Activated CD4-positive, alpha-beta T cell treated with anti-CD3 and anti-CD28 coated beads, Interleukin-2, amount 10 ng/mL, durations not matched to agents 24 days and 14 days (primary cell): ENCODE measurements at places on chromosomes 7 and 10. TPM values are rescaled to one million over a fixed set of nuclear protein-coding genes. Genes with fewer than 3 reads are reported as not detected.
A peak's percentile ranks its signal among the peaks of the same experiment; 100 is the strongest.

Gene ANK3
- total RNA-seq = 22.9 and 23.5 TPM in 2 replicates

Gene EIF5AL1
- 0.40 and 0.45 TPM in 2 replicates for total RNA-seq

GRCh38 chr10:21238717-21239116 is 286.8 kb downstream of the SKIDA1 start:
- H3K4me1 ChIP-seq = no peaks in the 10 kb centered on the region
- H3K27me3 ChIP-seq = no peaks in the 10 kb centered on the region
- no peaks in the 10 kb centered on the region for H3K36me3 ChIP-seq
- no peak overlapping the region for H3K4me3 ChIP-seq

Gene CYP2C19
- total RNA-seq = 0.33 TPM in 1 of 2 replicates, not detected in the other

DNA sequence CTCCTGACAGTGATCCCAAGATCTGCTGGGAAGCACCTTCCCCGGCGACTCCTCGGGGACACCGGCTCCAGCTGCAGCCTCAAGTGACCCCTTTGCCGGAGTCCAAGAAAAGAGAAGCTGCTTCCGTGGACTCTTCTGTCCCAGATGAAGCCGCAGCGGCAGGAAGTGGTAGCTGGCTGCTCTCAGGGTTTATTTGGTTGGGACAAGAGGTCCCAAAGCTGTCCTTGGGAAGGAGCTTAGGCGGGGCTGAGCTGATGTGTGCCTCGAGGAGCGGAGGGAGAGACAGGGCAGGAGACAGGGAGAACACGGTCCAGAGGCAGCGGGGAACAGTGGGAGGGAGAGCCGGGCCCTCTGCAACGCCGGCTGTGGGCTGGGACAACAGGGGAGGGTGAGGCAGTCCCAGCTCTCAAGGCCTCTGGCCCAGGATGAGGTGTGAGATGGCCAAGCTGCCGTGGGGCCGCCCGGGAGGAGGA is 13.1 kb upstream of the FAM20C start:
- no peaks in the 10 kb centered on the region for H3K4me1 ChIP-seq
- no peak overlapping the region for H3K27ac ChIP-seq
- no peaks in the 10 kb centered on the region for H3K27me3 ChIP-seq
- no peaks in the 10 kb centered on the region for H3K36me3 ChIP-seq
- no peak for DNase-seq

GRCh38 chr10:130495116-130495862 is 359.1 kb downstream of the GLRX3 start:
- H3K4me3 ChIP-seq = no peak overlapping the region
- H3K27me3 ChIP-seq = no peaks in the 10 kb centered on the region
- no peaks in the 10 kb centered on the region for H3K36me3 ChIP-seq
- DNase-seq = no peak
- H3K4me1 ChIP-seq = no peaks in the 10 kb centered on the region
- no peak overlapping the region for H3K27ac ChIP-seq

DNA sequence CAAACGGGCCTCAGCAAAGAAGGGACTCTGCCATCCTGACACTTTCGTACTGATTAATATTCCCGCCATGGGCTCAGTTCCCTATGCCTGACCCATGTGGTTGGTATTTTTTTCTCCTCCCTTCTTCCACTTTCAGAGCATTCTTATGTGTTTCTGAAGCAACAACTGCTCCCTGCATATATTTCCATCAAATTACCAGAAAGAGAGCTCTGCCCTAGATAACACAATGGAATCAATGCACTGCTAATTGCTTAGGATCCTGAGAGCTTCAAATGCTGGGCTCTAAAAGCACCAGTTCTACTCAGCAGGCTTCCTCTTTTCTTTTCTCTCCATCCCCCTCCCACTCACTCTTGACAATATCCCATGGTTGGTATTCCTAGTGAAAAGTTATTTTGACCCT is 5.3 kb downstream of the TECTB start:
- H3K4me1 ChIP-seq = no peaks in the 10 kb centered on the region
- peaks cover 4% of the 10 kb centered on the region for H3K27me3 ChIP-seq
- H3K27ac ChIP-seq = no peak overlapping the region

Gene KAZALD1
- total RNA-seq = 0.78 and 0.79 TPM in 2 replicates

GRCh38 chr7:66837007-66837406 is 84.0 kb upstream of the TMEM248 start:
- H3K27me3 ChIP-seq = no peaks in the 10 kb centered on the region
- H3K27ac ChIP-seq = no peak overlapping the region
- peak; percentile 74 for DNase-seq
- H3K36me3 ChIP-seq = no peaks in the 10 kb centered on the region
- no peak overlapping the region for H3K4me3 ChIP-seq
- no peaks in the 10 kb centered on the region for H3K4me1 ChIP-seq

DNA sequence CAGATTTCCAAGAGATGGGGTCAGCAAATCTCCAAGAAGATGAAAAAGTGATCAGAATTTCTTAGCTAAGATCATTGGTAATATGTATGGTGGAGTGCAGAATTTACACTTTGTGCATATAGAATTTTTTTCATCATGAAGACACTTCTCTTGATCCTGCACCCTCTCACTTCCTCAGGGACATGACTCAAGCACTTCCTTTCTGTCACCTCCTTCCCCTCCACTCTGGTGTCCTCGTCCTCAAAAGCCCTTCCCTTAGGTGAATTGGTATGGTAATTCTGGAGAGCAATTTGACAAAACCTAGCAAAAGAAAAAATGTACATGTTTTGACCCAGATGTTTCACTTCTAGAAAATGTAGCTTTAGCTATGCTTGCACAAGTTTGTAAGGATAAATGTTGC is 18.1 kb downstream of the CALN1 start:
- no peaks in the 10 kb centered on the region for H3K27me3 ChIP-seq
- DNase-seq = no peak
- H3K4me1 ChIP-seq = no peaks in the 10 kb centered on the region

Gene SOSTDC1
- not detected in 2 replicates for total RNA-seq

Gene ZC3HAV1L
- 36.5 and 38.5 TPM in 2 replicates for total RNA-seq
